ENCODE measurements at places on chromosomes 2 and 18. TPM values are rescaled to one million over a fixed set of nuclear protein-coding genes. Genes with fewer than 3 reads are reported as not detected.

DNA sequence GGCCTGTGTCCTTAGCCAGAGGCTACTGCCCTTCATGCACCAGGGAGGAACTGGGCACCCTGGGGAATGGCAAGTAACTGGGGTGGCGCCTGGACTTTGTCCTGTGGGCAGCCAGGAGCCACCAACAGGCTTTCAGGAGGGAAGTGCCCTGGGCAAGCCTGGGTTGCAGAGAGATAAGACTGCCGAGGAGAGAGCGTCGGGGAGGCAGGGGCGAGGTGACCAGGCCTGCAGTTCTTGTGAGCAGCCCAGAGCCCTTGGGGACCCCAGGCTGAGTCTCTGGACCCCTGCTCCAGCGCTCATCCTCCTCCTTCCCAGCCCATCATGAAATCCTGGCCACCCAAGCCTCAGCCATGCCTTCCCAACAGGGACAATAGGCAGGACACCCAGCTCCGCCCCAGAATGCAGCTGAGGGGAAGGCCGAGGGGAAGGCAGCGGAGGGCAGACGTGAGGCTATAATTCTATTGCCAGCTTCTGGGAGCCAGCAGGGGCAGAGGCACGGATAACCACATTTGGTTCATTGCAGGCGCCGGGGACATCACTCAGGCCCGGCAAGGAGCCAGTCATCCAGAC lies 25.1 kb downstream of the ADRA2B start:
- peak; percentile 77 for DNase-seq

GRCh38 chr18:48230467-48231113 lies 178.6 kb downstream of the ZBTB7C start:
- DNase-seq: peak; percentile 76

- peak; percentile 12 for DNase-seq
Observed at GRCh38 chr2:20664431-20665242, 2.3 kb upstream of the GDF7 start.

DNA sequence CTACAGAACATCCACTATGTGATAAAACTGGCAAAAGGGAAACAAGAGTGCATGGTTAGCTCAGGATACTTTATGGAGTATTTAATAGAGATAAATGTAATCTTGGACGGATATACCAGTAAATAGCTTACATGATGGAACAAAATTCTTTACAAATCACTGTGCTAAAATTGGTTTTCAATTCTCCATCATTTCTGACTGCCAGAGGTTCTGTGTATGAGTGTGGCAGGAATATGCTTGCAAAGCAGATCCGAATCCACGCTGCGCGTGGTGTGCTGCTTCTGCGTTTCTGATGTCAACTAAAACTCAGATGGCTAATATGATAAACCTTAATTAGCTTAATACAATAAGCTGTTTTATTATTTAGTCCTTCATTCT lies 2.1 kb downstream of the ZNF532 start:
- no peak for DNase-seq

GRCh38 chr2:197502201-197502600 lies 2.0 kb downstream of the HSPE1 start:
- DNase-seq: no peak

GRCh38 chr2:232838406-232838874 lies 31.6 kb upstream of the SNORC start:
- peak; percentile 48 for DNase-seq

GRCh38 chr2:101515477-101515876 lies 40.6 kb upstream of the RFX8 start:
- no peak for DNase-seq

- DNase-seq: no peak
Observed at GRCh38 chr18:13254971-13255927, 36.7 kb downstream of the LDLRAD4 start.

DNA sequence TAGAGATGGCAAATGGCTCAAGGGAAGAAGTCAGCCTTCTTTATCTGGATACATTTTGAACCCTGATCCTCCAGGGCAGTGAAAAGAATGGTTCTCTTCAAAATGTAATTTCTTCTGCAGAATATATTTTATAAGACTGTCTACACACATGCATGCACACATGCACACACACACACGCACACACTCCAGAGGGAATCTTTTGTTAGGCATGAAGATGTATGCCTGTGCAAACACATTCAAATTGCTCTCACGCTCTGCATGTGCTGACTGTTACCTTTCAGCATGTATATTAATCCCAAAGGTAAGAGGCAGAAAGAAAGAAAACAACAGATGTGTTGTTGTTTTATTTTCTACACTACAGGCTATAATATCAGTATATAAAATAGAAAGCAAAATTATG lies 43.2 kb downstream of the SLC5A7 start:
- peak; percentile 17 for DNase-seq

DNA sequence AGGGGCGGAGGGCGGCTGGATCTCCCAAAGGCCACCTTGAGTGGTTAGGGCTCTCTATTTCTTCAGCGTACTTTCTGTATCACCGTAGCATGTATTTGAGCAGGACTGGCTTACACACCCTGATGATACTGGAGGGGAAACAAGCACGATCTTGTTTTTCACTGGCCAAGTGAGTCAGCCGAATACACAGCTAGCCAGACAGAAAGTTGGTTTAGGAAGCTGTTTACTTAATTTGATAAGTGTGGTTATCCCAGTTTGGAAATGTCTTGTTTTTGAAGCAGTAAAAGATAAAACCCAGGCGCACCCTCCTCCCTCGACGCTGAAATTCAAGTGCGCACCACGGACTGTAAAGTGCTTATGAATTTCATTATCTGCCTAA lies 582 bp downstream of the RIOK3 start:
- DNase-seq: peak; percentile 69

DNA sequence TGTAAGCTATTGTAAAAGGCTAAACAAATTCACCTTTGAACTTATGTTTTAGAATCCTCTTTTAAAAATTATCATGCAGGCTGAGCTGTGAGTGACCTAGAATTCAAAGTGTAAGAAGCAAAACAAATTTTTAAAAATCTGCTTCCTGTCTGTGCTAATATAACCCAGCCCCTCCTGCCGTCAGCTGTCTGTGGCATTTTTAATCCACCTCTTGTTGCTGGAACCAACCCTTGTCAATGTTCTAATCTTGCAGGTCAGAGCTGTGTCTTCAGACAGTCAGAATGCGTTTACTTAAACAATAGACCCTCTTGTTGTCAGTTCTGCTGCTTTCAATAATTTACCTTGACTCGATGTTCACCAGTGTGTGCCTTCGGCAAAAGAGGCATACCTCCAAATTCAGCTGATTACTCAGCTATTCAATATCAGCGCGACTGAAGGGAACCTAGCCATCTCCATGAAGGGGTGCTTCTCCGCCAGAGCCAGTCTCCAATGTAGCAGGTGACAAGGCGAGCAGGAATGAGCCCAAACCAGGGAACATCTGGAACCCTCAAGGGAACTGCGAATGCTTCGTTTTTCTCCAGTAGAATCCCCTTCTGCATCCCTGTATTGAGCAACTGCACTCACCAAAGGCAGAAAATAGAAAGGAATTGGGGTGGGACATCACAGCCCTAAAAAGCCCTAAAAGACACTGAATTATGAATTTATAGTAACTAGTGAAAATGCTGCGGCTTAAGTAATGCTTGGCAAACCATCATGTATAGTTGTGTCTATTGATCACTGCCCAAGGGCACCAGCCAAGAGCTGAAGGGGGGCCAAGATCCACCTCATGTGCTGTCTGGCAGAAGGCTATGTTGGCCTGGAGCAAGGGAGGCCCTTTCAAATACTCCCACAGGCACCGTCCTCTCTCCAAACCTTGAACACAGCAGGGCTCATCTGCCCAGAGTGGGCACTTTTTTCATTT lies 62.5 kb downstream of the LYPD6B start:
- DNase-seq: no peak

DNA sequence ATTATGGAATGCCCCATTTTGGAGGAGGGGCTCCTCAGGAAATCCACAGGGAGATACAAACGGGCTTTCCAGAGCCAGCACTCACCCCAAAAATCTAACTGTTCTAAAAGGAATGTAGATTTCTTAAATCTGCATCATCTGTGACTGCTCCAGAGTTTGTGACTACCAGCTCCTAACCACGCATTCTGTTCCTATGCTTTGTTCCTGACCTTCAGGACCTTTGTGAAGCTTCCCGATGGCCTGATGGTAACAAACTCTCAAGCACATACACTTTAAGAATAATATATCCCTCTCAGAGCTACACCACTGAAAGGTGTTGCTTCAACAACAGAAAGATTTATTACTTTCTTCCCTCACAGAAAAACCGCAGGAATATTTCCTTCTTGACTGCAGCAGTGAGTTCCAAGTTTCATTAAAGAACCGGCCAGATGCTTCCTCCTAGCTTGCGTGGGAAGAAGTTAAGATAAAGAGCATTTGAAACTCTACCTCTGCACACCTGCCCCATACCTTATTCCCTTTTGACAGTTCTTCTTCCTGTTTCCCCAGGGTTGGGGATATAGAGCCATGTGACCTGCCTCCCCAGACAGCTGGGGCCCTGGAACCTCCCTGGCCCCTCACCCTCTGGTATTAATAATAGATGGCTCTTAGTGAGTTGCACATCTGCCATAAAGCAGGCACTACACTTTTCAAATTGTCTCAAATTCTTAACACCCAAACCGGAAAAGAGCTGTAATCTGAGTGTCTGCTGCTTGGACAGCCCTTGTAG lies 40.2 kb upstream of the EML4 start:
- no peak for DNase-seq

- no peak for DNase-seq
Observed at GRCh38 chr18:62857263-62857976, 142.1 kb downstream of the PHLPP1 start.

DNA sequence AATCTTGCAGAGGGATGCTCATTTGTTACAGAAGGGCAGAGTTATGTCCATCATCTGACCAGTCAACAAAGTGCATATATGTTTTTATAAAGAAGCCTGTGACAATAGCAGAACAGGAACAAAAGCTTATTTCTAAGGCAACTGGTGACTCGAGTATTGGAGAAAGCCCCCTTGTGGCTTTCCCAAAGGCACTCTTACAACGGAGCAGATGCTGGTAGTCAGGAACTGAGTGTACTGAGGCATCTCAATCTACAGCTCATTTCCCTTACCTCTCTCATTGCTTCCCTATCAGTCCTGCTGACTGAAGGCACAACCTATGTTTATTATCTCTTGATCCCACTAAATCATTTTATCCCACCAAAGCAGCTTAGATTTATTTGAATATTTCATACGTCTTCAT lies 557.1 kb upstream of the CHAC2 start:
- peak; percentile 10 for DNase-seq

DNA sequence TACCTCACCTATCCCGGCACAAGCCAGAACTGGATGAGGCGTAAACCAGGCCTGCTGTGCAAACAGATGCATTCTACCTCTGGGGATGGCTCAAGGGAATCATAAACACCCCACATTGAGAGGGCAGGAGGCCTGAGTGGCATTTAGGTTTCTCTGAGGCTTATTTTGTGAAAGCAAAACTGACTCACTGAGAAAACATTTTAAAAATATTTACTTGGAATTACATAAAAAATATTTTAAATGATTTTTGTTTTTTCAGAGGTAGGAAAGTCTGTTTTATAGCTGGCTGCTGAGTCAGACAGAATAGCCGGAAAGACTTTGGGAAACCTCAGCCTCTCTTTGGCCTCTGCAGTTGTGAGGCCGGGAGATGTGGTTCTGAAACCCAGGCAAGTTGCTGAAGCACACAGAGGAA lies 244.1 kb downstream of the NCKAP5 start:
- DNase-seq: no peak

DNA sequence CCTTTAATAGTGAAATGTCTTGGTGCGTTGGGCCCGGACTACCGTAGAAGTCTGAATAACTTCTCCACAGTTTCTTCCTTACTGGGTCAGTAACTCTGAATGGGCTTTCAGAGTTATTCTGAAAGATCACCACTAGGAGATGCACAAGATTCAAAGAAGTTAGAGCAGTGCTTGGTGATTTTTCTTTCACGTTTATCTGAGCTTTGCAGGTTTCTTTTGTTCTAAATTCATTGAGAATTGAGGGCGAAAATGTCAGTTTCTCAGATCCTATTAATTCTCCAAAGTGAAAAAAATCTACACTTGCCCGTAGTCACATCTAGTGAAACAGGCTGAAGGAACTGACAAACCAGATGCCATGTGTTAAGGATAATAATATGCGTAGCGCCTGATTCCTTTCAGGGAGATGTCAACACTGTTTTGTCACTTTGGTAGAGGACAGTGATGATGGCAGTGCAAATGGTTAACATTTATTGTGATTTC lies 70.1 kb downstream of the QPCT start:
- DNase-seq: no peak

DNA sequence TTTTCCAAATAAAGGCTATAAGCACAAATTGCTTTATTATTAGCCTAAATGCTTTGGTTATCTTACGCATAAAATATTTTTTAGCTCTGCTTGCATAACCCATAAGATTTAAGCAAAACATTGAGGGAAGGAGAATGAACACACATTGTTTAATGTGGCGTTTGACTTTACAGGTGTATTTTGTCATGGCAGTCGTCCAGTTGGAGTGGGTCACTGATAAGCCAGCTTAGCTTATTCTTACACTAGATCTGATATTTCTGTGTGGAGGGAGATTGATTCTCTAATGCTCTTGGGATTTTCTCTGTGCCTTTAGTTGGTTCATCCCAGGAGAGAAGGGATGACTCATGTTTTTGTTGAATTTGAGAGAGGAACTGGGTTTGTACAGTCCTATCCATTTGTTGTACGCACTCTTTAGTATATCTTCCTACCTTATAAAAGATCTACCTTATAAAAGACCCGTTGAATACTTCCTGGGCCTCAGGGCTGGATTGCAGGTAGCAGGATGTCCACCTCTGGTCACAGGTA lies 47.5 kb upstream of the ACYP2 start:
- peak; percentile 64 for DNase-seq

- no peak for DNase-seq
Observed at GRCh38 chr18:57921708-57922107, 118.6 kb upstream of the ATP8B1 start.

- no peak for DNase-seq
Observed at GRCh38 chr18:55783921-55784320, 195.9 kb upstream of the TCF4 start.

- no peak for DNase-seq
Observed at GRCh38 chr2:195575016-195575415, 82.0 kb upstream of the SLC39A10 start.

The RRM2 gene
- 12.0 TPM for polyA plus RNA-seq

The STK16 gene
- 38.8 TPM for polyA plus RNA-seq

The POTEC gene
- polyA plus RNA-seq: not detected

The MC4R gene
- polyA plus RNA-seq: not detected

The CRYGD gene
- not detected for polyA plus RNA-seq

The ECEL1 gene
- polyA plus RNA-seq: not detected

The SULT1C4 gene
- polyA plus RNA-seq: 0.73 TPM

The NETO1 gene
- polyA plus RNA-seq: 0.06 TPM

The RAB6C gene
- polyA plus RNA-seq: not detected

The PLEKHH2 gene
- 1.8 TPM for polyA plus RNA-seq

The TSN gene
- polyA plus RNA-seq: 20.2 TPM

The RETREG2 gene
- polyA plus RNA-seq: 25.1 TPM

The FEV gene
- 0.28 TPM for polyA plus RNA-seq
